ENCODE measurements at places on chromosomes 1 and 21.
A peak's percentile ranks its signal among the peaks of the same experiment; 100 is the strongest.

GRCh38 chr1:47755101-47755990 is 241.8 kb downstream of the TRABD2B start:
- peak; percentile 20 for DNase-seq

GRCh38 chr1:40248412-40248811 is 675 bp downstream of the TMCO2 start:
- DNase-seq = no peak

DNA sequence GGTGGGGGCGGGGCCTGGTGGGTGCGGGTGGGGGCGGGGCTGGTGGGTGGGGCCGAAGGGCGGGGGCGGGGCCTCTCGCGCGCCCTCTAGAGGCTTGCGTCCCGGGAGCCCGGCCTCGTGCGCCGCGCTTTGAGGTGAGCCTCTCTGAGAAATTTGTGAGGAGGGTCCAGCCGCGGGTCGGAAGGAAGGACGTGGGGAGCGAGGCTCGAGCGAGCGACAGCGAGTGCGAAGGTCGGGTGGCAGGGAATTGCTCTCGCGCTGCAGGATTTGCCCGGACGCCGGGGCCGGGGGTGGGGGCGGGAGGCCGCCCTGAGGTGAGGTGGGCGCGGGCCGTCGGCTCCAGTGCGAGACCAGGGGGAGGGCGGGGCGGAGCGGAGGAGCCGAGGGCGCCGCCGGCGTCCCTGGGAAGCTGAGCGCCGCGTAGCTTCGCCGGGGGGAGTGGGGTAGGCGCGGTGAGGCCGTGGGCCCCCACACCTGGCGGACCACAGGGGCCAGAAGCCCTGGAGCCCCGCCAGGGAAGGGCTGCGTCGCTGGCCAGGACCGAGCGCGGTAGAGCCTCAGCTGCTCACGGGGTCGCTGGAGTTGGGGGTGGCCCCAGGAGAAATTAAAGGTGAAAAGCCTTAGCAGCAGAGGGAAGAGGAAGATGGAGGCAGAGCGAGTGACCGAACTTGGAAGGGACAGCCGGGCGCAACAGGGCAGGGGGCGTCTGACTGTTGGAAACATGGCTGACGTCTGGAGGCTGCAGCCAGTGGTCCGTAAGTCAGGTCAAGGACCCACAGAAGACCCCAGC is 754 bp upstream of the LSS start:
- no peak for DNase-seq

DNA sequence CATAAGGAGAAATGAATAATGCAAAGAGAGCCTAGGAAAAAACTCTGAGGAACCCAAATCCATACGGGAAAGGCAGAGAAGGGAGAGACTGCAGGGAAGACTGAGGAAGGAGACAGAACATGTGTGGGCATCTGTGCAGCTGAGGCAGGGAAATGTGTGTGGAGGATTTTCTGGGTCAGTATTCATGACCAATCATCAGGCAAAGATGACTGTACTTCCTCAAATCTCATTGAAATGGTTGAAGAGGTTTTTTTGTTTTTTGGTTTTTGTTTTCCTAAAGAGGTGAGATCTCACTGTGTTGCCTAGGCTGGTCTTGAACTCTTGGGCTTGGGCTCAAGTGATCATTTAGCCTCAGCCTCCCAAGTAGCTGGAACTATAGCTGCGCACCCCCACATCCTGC is 15.7 kb downstream of the DIP2A start:
- no peak for DNase-seq

- no peak for DNase-seq
Measured at GRCh38 chr1:115765091-115765490, 3.4 kb downstream of the CASQ2 start.

DNA sequence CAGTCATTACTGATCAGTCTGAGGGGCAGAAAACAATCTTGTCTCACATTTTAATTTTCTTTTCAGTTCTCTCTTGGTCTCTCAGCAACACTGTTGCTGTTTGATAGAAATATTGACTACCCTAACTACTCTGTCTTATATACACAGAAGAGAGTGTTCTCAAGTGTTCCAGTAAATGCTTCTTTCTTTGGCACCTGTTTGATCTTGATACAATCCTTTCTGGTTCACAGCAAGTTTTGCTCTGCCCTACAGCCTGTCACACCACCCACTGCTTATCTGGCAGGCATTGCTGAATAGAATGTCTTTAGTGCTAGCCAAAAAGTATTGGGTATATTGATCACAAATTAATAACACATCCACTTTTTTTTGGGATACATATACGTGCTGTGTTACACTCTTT is 75.7 kb upstream of the WLS start:
- no peak for DNase-seq

- no peak for DNase-seq
Measured at GRCh38 chr1:220219865-220220698, 52.2 kb downstream of the RAB3GAP2 start.

DNA sequence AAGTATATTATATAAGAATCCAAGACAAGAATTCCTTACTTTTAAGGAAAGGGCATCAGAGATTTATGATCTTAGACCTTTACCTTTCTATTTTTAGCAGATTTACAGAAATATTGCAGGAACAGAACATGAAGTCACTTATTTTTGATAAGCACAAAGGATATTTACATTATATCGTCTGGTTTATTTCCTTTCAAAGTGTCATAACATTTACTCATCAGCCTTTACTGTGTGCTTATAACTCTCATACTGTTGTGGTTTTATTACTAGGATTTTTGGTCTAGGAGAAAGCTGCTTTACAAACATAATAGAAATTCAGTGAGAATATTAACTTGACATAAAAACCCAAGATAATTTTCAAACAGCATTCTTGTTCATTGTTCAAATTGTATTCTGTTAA is 47.6 kb downstream of the APP start:
- DNase-seq = no peak

- no peak for DNase-seq
Measured at GRCh38 chr1:153612755-153613331, at the start of gene S100A16. TSS of gene S100A16 (minus strand) at chr1:153613137. CDS start at chr1:153608151, 4,986 bp downstream.

DNA sequence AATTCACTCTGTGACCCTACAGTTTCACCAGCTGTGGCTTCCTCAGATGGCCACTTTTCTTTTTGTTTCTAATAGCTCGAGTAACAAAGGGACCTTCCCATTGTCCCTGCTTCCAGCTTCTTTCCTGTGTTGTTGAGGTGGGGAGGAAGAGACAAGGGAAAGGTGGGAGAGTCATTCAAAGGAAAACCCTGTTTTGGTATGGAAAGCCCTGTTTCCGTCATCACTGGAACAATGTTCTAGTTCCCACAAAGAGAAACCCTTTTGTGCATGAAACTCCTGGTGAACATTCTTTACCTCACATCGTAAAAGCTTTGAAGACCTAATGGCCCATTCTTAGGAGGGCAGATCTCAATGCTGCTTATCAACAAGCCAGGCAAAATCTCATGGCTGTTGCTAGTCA is 62.2 kb downstream of the ABCA4 start:
- no peak for DNase-seq

DNA sequence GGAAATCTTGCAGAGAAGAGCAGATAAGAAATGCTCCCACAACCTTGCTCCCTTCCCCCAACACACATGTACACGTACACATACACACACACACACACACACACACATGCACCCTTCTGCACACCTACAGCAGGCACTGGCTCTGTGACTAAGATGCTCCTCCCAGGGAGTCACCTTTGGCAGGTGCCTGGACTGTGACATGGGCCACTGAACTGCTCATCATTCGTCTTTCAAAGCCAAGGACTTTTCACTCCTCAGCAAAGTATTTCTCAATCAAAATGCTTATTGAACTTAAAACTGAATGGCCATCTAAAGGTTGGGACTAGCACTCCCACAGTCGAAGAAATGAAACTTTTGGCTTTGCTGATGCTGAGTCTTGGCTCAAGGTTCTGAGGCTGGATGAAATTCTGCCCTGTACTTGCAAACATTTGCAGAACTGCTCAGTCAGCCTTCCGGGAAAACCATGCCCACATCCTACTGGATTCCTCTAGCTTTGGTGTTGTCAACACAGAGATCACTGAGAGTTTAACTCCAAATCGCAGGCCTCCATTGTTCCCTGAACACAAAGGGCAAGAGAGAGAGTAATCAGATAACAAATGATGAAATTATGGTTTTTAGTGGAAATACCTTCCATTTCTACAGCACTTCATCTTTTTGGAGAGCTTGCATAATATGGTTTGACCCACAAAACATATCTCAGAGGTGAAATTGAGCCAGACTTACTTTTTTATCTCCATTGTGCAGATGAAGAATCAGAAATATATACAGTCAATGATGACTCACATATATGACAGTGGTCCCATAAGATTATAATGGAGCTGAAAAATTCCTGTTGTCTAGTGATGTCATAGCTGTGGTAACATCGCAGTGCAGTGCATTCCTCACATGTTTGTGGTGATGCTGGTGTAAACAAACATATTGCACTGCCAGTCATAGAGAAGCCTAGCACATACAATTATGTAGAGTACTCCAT is 72.4 kb upstream of the BCAR3 start:
- no peak for DNase-seq

GRCh38 chr1:58030456-58030855 is 516.1 kb downstream of the OMA1 start:
- DNase-seq = no peak

GRCh38 chr1:218254296-218254946 is 30.7 kb upstream of the RRP15 start:
- no peak for DNase-seq

- DNase-seq = no peak
Measured at GRCh38 chr21:35316933-35317332, 267.8 kb upstream of the RUNX1 start.

DNA sequence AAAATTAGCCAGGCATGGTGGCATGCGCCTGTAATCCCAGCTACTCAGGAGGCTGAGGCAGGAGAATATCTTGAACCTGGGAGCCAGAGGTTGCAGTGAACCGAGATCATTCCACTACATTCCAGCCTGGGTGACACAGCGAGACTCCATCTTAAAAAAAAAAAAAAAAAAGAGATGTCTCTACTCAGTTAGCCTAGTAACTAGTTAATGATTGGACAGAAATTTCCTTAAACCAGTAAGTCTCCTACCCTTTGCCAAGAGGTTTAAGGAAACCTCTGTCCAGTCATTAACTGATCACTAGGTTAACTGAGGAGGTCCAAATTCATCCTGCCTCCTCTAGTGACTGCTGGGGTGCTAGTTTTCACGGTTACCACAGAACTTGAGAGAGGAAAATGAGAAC is 143.9 kb upstream of the UBE2U start:
- no peak for DNase-seq

- no peak for DNase-seq
Measured at GRCh38 chr1:160578525-160579191, 638 bp downstream of the CD84 start.

DNA sequence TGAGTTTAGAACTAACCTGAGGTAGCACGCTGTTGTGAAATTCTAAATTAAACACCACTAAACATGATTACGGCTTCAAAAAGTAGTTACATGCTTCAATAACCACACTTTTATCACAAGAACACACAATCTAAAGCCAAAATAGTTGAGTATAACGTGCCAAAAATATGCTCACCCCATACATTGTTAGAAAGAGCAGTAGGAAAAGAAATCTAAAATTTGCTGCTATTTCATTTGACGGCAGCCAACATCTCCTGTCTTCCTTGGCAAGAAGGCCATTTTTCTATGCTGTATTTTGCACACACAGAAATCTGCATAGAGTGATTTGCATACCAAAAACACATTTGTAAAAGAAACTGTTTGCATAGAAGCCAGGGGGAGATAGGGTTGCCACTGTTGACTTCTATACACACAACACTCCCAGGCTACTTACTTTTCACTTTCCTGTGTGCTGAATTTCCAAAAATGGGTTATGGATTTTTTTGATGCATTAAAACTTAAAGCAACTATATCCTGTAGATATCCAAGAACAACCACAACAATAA is 42.9 kb upstream of the DMRTB1 start:
- DNase-seq = no peak

- DNase-seq = no peak
Measured at GRCh38 chr1:226663327-226663704, 75.8 kb downstream of the ITPKB start.

GRCh38 chr1:81582467-81582986 is 218.2 kb upstream of the ADGRL2 start:
- DNase-seq = no peak

GRCh38 chr21:33619726-33620125 is 21.8 kb downstream of the CRYZL1 start:
- DNase-seq = no peak

GRCh38 chr1:174022976-174023277 is 770 bp upstream of the RC3H1 start:
- no peak for DNase-seq

GRCh38 chr1:204624631-204625216 is 60.8 kb downstream of the LRRN2 start:
- no peak for DNase-seq

- DNase-seq = no peak
Measured at GRCh38 chr1:39829791-39830533, 41.3 kb upstream of the BMP8B start.

DNA sequence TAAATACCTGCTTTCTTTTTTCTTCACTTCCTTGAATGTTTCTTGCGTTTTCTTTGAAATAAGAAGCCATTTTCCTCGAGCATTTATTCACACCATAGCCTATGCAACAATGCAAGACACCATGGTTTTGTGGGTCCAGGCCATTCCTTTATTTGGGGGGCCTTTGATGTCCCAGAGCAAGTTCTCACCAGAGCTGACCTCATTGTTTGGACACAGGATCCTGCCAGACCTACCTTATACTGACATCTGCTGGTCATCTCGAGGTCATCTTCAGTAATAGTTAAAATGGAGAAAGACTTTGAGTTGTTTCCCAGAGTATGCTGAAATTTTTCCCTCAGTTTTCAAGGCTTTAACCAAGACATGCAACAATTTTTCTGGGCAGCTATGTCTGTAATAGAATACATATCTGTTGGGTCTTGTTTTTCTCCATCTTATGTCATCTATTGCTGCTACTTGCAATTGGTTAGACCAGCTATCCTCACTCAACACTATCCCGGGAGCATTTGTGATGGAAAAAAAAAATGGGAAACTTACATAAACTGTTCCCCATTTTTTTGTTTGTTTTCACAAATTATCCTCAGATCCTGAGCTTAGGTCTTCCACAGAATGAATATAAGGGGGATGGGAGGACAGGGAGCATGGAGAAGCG is 34.0 kb upstream of the BACE2 start:
- DNase-seq = no peak

GRCh38 chr1:112849425-112850033 is 106.5 kb downstream of the SLC16A1 start:
- no peak for DNase-seq

- DNase-seq = no peak
Measured at GRCh38 chr1:231046730-231047395, 6.8 kb upstream of the FAM89A start.

DNA sequence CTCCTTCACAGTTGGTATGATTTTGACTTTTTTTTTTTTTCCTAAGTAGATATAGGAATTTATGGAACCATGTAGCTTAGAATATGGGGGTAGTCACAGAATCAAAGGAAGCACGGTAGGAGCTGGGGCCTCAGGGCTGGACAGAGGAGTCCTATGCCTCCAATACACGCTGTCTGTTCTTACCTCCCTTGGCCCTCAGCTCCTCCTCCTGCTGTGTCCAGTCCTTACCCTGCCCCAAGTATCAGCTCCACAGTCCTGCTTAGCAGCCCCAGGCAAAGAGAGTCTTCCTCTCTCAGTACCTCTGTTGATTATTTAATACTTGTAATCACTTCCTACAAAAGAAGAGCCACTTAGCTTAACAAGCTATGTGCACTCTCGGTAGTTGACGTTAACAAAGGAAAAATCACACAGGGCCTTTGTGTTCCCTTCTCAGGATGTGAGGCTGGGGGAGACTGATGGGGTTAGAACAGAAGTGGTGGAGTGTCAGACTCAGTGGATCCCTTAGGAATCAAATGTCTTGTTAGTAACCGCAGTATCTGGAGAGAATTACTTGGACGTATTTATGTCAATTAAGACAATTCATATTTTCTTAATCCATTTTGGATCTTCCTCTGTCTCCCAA is 292.3 kb downstream of the HHAT start:
- DNase-seq = no peak

- no peak for DNase-seq
Measured at GRCh38 chr1:92459871-92460320, 26.8 kb downstream of the GFI1 start.
